ENCODE measurements at places on chromosomes 6 and 20.

DNA sequence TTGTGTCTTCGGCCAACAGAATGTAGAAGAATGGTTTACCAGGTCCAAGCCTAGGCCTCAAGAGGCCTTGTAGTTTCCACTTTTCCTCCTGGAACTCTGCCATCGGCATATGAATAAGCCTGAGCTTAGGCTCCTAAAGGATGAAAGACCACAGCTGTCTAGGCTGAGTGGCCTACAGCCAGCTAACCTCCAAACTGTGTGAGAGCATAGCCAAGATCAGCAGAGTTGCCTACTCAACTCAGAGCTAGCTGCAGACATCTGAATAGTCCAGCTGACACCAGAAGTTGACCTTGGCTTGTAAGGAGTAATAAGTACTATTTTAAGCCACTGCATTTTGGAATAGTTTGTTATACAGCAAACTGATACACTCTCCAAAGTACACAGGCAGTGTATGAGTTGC lies 52.6 kb upstream of the SMIM29 start:
- DNase-seq: peak; percentile 10

DNA sequence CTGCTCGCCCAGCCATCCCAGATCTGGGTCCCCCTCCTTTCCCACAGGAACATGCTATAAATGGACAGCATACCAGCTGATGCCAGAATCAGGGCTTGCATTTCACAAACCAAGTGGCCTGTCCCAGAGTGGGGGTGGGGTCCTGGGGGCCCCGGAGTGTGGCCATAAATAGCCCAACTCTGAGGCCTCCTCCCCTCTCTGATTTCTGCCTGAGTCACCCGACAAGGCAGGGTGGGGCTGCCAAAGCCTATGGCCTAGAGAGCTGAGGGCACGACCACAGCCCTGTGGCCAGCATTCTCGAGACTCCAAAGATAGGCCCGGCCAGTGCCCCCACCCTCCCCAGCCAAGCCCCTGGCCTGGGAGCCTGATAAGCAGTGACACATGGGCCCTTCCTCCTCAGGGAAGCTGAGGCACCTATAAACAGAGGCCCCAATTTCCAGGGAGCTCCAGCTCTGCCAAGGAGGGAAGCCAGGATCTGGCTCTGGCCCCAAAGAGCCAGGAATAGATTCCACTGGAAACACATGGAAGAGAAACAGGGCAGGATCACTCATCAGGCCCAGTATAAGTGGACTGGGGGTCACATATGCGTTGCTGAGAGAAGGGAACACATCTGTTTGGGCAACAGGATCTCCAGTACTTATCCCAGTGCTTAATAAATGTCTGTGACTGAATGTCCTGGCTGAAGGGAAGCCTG lies 20.3 kb downstream of the SNTA1 start:
- no peak for DNase-seq

DNA sequence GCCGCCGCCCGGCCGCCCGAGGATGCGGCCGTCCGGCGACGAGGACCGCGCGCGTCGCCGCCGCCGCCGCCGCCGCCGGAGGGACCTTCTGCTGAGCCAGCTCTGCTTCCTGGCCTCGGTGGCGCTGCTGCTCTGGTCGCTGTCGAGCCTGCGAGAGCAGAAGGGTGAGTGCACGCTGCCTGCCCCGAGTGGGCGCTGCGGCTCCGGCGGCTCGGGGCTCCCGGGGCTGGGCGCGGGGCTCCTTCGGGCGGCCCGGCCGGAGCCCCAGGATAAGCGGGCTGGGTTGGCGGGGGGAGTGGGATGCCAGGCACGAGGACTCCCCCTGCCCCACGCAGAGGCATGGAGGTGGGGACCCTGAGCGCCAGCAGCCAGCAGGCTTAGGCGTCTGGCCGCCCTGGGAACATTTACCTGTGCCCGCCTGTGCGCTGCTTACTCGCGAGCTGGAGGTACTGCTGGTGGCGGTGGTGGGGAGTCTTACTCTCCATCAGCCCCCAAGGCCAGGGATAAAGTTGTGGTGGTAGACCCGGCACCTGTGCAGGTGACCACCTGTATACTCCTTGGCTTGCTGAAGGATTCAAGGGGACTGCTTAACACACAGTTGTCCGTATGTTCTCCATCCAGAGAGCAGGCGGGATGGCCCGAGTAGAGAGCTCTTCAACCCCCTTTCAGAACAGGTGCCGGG lies 520 bp downstream of the SLC24A3 start:
- DNase-seq: peak; percentile 82

GRCh38 chr6:110517601-110518281 lies 41.3 kb upstream of the SLC22A16 start:
- peak; percentile 64 for DNase-seq

- peak; percentile 19 for DNase-seq
Measured at GRCh38 chr20:18004384-18005031, 35.7 kb downstream of the MGME1 start.

- DNase-seq: no peak
Measured at GRCh38 chr6:24632573-24632972, 13.4 kb downstream of the KIAA0319 start.

DNA sequence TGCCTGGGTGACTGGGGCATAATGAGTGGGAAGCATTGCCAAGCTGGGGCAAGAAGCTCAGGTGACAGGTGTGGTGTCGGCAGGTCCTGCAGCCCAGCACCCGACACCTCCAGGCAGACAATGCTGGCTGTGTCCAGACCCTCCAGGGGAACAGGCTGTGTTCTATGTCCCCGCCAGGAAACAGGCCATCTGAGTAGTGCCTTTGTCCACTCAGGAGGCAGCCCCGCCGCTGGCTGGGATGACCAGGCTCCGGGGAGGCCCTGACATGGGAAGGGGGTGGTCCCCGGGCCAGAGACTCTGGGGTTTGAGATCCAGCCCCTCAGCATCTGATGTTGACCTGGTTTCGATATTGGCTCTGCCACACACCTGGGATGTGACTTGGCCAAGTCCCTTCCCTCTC lies 28.4 kb downstream of the SNPH start:
- no peak for DNase-seq

GRCh38 chr20:4545526-4545925 lies 176.2 kb upstream of the PRND start:
- DNase-seq: no peak

DNA sequence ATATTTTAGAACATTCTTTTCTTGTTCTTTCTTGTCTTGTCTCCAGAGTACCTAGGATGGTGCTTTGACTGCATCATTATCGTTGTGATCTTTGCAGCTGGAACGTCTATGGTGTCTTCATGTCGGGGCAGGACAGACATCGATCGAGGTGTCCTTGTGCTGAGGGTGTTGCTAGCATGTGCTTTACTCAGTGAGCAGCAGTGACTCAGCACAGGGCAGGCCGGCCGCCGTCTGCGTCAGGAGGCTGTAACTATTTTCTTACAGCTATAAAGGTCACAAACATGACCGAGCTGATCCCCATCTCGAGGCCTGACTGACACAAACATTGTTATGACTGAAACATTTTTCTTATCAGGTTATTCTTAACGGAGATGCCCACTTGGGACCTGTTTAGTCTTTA lies 14.9 kb upstream of the CTCFL start:
- no peak for DNase-seq

GRCh38 chr6:157967020-157967419 lies 14.6 kb upstream of the SYNJ2 start:
- peak; percentile 86 for DNase-seq

DNA sequence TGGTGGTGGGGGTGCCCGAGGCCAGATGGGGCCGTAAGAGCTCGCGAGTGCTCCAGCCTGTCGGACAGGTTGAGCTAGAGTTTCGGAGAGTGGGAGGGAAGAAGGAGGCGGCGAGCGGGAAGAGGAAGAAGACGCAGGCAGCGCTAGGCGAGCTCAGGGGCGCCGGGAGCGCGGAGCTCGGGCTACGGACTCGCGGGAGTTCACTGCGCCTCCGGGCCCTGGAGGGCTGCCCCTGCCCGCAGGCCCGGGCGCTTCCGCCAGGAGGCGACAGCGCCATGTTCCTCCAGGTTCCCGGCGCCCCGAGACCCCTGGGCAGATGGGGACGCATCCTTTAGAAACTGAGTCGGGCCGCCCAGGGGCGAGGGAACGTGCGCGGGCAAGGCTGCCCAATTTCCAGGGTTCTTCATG lies 984 bp downstream of the TFAP2C start:
- peak; percentile 36 for DNase-seq

GRCh38 chr6:116564921-116565872 lies 6.1 kb upstream of the RWDD1 start:
- peak; percentile 68 for DNase-seq

DNA sequence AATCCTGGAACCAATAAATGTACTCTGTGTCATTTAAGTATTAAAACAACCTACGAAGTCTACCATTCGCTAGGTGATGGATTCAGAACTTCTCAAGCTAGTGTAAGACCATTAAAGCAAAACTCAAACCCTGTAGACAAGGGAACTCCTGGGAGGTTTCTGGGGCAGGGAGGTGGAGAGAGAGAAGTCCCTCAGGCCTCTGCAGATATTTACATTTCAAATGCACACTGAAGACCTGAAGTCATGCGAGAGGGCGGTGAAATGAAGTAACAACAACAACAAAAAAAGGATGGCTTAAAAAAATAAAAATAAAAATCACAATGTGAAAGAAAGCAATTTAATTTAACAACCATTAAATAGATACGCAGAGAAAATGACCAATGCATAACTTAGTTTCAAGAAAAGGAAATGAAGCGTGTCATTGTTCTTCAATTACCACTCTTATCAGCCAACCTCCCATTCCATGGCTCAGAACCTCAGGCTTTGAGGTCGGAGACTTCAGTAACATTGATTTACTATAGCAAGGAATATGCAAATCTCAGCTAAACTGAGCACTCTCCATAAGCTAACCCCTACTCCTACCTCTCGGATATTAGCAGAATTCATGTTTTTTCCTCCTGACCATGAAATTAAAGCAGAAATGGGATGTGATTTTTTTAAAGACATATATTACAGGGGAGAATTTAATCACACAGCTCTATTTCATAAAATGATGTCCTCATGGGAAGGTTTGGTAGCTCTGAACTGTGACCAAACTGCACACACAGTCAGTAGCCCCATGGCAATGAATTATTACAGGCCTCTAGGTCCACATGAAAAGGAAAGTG lies 140.6 kb downstream of the KIF16B start:
- no peak for DNase-seq

DNA sequence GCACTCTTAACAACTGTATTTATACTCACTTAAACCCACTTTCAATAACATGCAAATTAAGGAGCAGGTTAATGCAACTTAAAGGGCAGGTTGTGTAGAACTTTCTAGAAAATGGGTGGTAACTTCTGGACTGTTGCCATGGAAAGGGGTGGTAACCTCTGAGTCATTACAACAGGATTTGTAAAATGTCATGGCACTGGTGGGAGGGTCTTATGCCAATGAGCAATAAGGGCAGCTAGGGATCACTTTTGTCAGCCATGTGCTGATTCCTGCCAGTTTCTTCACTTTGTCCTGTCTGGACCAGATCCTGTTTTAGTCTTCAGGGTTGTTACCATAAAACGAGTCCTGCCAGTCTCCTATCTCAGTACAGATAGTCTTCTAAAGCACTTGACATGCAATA lies 560.5 kb upstream of the PTCHD4 start:
- DNase-seq: peak; percentile 17

- no peak for DNase-seq
Measured at GRCh38 chr20:23295934-23296333, 54.7 kb upstream of the NXT1 start.

- DNase-seq: peak; percentile 40
Measured at GRCh38 chr20:61974357-61974665, 91.4 kb downstream of the TAF4 start.

DNA sequence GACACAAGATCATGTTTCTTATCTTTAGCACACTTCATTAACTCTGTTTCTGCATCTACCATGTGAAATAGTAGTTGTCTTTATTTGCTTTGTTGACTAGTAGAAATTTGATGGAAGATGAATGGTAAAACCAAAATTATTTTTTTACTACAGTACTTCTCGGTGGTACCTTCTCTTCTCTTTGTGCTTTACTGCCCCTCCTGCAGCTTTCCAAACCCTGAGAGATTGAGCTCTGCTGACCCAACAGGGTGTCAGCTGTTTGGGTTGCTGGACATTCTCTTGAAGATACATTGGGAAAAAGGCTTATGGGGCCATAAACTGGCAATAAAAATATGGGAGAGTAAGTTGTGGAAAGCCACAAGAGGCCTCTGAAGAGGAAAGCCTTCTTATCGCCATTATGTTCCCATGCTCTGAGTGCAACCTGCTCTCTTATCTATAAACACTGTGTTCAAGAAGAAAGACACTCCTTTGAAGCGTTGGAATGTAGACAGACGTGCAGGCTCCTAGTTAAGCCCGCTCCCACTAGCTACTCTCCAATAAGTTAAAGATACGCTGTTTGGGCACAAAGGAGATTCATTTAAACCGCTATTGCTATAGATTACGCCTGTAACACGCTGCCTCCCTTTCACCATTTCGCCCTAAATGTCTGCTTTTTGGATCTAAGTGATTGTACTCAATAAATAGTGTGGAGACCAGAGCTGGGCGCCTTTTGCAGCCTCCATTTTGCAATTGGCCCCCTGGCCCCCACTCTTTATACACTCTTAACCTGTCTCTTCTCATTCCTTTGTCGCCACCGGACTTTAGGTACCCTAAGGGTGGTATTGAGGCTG lies 60.1 kb upstream of the PRSS16 start:
- no peak for DNase-seq

DNA sequence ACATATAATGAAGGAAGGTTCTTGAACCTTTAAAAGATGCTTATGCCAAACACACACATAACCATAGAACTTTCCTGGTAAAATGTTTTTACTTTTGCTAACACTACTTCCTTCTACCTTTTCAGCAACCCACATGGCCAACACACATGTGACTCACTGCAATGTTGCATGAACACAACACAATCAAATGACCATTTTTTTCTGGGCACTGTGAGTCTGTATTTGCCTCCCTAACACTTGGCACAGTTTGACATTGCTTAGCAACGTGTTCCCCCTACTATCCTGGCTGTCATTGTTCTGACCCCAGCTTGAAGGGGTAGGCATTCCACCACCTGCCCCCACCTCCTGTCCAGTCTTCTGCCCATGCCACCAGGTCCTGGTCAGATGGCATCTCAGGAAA lies 204.8 kb upstream of the PRND start:
- no peak for DNase-seq

GRCh38 chr6:139600919-139601475 lies 226.5 kb upstream of the CITED2 start:
- no peak for DNase-seq

- DNase-seq: no peak
Measured at GRCh38 chr6:133887880-133888230, 1.1 kb upstream of the TCF21 start.

DNA sequence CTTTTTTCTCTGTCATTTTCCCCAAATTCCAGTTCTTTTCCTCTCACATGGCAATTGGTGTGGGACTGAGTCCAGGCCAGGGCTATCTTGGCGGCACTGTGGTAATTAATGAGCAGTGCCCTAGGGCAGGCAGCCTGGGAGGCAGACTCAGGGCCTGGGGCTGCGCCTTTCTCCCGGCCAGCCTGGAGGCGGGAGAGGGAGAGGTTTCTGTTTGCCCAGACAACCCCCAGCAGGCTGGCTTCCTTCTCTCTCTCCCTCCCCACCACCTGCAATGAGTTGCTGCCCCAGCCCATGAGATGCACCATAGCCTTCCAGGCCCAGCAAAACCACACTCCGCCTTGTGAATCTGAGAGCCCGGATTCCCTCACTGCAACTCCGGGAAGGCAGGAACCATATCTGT lies 15.1 kb upstream of the CCDC167 start:
- peak; percentile 89 for DNase-seq

GRCh38 chr6:160737934-160738333 lies 35.9 kb downstream of the PLG start:
- DNase-seq: no peak

- DNase-seq: peak; percentile 59
Measured at GRCh38 chr6:143673669-143674068, 4.1 kb upstream of the PHACTR2 start.

Data from NCI-H69 (cell line).